ENCODE measurements at places on chromosomes 1 and 21.
A peak's percentile ranks its signal among the peaks of the same experiment; 100 is the strongest.

DNA sequence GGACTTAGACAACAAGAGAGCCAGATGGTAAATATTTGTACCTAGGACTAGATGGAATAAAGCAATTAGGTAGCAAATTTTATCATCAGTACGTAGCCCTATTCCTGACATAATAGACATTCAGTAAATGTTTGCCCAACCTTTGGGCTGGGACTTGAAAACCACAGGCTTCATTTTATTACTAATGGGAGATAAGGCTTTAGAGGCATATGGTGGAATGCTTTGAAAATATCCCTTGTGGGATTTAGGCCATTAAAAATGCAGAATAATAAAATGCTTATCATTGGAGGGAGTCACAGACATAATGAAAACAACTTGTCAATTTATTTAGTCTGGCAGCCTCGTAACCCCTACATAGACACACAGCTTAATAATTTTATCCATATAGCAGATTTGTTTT is 296.1 kb upstream of the SPAG17 start:
- DNase-seq = peak; percentile 50

- no peak for DNase-seq
Observed at GRCh38 chr1:207335695-207336363, 14.4 kb downstream of the CD55 start.

GRCh38 chr1:244204004-244204403 is 152.9 kb downstream of the ZBTB18 start:
- DNase-seq = no peak

GRCh38 chr1:198318085-198318484 is 161.3 kb downstream of the NEK7 start:
- DNase-seq = no peak

GRCh38 chr1:239719642-239720258 is 333.4 kb downstream of the CHRM3 start:
- DNase-seq = no peak

GRCh38 chr1:45499415-45499769 is 481 bp downstream of the CCDC163 start:
- no peak for DNase-seq

- DNase-seq = no peak
Observed at GRCh38 chr1:231107151-231107550, 54.7 kb upstream of the TRIM67 start.

- peak; percentile 55 for DNase-seq
Observed at GRCh38 chr21:42056996-42057689, 14.0 kb upstream of the UMODL1 start.

GRCh38 chr1:164912290-164912689 is 353.3 kb downstream of the PBX1 start:
- DNase-seq = no peak

GRCh38 chr1:105137543-105138457 is 1388.1 kb downstream of the AMY1C start:
- no peak for DNase-seq

- no peak for DNase-seq
Observed at GRCh38 chr1:201556841-201557571, 18.1 kb downstream of the NAV1 start.

- DNase-seq = peak; percentile 39
Observed at GRCh38 chr1:231720652-231721325, 94.2 kb downstream of the DISC1 start.

DNA sequence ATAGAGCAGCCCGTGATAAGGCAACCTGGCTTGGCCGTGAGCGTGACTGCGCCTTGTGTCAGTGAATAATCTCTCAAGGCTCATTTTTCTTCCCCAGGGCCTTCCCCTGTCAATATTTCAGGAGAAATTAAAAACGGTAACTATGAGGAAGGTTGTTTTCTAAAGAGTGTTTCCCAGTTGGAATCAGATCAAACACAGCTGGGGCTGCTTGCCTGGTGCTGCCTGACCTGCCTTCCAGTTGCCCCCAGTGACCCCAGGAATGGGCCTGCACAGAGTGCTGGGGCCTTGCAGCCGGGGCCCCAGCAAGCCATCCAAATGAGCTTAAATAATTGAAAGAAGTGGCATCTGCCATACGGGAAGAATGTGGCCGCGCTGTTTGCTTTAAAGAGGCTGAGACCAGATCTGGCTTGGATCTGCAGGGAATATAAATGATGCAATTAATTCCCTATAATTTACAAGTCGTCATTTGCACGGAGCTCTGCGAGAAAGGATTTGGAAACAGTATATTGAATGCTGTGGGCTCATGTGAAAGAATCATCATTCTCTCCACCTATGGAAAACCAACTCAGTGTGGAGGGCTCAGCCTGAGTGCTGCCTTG is 203.9 kb downstream of the C1orf94 start:
- DNase-seq = no peak

- no peak for DNase-seq
Observed at GRCh38 chr1:237139732-237140131, 97.7 kb downstream of the RYR2 start.

DNA sequence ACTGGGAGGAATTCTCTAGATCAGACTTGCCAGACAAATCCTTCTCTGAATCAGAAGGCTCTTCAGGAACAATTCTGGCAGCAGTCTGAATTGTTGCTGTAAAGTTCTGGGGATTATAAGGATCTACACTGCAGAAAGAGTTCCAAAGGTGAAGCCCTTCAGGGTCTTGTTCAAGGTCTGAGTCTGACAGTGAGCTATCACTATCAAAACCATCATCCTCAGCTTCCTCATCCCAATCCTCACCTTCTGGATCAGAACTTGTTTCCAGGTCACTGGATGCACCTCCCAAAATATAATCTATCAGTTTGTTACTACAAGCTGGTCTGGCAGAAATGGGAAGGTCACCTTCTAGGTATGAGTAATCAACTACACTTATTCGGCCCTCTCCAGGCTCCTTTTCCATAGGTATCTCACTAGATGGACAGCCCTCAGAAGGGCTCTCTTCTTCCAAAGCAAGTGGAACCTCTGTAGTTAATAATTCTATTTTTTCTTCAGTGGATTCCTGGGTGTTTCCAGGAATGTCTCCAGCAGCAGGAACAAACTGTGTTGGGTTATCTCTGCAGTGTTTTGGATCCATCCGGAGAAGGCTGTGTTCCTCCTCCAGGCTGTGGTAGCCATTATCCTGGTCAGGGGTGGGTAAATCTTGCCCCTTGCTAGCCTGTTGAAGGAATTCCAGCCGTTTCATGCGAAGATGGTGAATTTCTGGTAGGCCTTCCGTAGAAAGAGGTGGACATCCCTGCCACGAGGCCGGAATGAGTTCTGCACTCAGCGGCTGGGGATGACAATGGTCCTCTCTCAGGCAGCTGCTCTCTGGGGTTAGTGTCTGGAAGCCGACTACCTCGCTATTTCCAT is 1.6 kb downstream of the PPP1R15B start:
- DNase-seq = no peak

DNA sequence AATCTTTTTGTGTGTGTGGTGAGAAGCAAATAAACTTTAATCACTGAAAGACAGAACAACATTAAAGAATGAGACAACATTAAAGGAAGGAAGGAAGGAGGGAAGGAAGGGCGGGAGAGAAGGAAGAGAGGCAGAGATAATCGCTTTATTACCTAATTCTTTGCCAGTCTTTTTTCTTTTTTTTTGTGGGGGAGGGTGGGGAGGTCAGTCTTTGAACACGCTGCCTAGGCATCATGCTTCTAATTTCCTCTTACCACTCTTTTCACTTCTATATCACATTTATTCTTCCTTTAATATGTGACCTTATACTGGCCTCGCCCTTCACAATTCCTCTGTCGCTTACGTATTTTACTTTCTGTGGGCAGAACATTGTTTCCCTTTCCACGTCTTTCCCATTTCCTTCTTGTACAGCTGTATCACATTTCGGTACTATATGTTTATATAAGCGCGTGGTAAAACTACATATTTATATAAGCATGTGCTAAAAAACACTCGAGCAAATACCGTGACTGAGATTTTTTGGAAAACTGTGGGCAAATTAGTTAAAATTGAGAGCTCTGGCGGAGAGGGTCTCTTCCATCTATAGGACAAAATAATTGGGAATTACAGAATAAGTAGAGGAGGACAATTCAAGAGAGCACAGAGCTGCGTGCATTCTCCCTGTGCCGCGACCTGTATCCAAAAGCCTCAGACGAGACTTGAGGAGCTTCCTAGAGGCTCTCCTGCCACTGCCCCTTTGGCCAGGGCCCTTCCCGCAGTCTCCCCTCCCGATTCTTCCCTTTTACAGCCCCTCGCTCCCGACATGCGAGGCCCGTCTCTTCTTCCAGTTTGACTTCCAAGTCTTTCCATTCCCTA is 823 bp upstream of the PRKAA2 start:
- DNase-seq = no peak

DNA sequence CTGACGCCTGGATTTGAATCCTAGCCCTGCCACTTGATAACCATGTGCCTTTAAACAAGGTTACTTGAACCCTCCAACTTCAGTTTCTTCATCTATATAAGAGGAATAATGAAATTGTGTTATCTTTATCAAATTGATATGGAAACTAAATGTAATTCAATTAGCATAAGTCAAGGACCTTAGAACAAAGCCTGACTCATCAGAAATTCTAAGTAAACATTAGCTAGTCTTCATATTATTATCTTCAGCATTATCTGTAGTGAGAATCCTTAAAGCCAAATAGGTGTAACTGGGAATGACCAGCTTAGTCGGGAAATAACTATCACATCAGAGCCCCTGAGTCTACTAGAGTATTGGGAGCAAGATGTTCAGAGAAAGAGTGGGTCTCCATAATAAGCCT is 6.6 kb downstream of the SELL start:
- no peak for DNase-seq

DNA sequence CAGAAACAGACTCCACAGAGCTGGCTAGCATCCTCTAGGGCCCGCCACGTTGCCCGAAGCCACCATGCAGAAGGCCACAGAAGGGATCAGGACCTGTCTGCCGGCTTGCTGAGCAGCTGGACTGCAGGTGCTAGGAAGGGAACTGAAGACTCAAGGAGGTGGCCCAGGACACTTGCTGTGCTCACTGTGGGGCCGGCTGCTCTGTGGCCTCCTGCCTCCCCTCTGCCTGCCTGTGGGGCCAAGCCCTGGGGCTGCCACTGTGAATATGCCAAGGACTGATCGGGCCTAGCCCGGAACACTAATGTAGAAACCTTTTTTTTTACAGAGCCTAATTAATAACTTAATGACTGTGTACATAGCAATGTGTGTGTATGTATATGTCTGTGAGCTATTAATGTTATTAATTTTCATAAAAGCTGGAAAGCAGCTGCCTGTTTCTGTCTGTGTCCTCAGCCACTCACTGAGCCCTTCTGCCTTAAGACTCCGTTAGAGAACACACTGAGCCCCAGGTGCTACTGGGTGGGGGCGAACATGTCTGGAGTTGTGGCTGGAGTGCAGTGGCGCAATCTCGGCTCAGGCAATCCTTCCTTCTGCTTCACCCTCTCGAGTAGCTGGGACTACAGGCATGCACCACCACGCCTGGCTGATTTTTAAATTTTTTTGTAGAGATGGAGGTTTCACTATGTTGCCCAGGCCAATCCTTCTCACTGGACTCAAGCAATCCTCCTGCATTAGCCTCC is 14.8 kb downstream of the MFSD2A start:
- DNase-seq = no peak

DNA sequence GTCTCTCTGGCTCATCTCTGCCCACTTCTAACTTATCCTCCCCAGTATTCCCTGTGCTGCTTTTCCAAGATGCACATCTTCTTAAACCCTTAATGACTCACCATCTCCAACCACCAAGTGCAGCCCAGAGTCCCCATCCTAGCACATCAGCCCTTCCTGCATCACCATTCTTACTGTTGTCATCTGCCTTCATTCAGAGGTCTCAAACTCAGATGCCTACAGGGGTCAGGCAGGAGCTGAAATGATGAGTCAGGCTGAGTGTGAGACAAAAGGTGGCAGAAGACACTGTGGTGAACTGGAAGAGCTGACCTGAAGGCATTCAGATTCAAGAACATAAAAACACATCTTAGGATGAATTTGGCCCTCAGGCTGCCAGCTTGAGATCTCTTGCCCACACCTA is 34.6 kb downstream of the OLFML2B start:
- DNase-seq = no peak

- peak; percentile 50 for DNase-seq
Observed at GRCh38 chr1:44266400-44267344, 53.4 kb downstream of the DMAP1 start.

- DNase-seq = no peak
Observed at GRCh38 chr1:110717179-110717578, 42.4 kb upstream of the KCNA3 start.

DNA sequence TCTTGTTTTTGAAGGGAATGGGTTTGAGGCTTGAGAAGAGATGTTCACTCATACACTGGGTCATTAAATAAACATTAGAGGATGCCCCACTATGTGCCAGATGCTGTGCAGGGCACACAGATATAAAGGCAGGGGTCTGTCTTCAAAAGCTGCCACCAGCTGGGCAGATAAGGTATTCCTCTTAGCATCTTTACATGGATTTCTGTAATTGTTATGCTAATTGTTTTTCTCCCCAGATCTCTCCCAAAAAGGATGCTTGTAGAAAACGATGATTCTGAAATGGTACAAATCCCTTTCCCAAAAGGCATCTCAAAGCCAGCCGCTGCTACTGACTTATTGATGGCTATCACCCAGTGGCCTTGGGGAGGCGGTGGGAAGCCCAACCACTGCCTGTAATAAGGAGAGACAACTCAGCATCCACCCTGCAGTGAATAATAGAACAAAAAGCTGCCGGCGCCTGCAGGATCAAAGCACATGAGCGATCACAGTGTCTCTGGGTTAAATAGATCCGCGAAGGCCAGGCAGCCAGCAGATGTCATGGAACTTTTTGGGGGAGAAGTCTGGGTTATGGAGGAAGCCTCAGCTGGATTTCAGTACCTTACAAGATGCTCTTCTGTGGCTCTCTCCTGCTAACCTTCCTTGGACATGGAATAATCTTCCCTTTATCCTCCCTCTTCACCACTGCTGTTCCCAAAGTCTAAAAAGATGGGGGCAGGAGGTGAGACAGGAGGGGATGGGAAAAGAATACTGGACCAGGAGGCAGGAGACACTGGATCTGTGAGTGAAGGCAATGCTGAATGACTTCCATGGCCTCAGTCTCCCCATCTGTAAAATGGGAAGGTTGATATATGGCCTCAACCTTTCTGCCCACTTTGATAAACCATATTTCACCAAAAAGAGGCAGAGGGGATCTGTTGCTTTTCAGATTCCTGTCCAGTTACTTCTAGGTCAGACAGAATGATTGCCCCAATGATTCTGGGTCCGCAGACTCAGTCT is 54.8 kb upstream of the CD34 start:
- no peak for DNase-seq
